Calu3 (cell line): ENCODE measurements at places on chromosomes 3 and 15.

DNA sequence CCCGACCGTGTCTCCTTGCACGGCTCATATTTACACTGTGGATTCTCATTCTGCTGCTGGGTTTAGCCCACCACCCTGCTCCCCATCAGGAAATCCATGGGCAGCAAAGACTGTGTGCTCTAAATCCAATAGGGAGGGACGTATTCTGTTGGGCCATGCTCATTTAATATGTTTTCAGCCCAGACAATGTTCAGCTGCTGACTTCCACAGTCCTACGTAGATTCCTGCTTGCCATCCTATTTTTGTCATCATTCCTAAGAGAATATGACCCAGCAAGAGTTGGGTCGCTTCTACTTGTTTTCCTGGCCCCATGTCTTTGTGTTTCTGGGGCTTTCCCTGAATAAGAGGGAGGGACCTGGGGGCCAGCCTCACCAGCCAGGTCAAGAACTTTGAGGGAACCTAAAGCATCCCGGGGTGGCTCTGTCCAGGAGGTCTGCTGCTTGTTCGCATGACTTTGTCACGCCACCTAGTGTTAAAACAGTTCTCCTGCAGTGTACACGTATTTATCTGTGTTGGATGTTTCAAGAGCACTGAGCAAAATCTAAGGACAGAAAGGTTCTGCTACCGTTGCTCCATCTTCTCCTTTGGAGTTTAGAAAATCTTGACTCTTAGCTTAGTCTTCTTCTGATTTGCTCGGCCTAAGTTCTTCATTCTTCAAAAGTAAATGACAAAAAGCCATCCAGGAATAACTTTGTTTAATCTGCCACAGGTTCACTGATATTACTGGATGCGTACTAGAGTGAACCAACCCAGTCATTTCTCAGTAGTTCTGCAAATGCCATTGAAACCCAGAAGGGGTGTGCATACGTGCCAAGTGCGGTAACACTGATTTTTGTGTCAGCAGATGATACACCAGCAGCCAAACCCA, 79.8 kb upstream of the NR2E3 start:
- peak; percentile 57 for DNase-seq

DNA sequence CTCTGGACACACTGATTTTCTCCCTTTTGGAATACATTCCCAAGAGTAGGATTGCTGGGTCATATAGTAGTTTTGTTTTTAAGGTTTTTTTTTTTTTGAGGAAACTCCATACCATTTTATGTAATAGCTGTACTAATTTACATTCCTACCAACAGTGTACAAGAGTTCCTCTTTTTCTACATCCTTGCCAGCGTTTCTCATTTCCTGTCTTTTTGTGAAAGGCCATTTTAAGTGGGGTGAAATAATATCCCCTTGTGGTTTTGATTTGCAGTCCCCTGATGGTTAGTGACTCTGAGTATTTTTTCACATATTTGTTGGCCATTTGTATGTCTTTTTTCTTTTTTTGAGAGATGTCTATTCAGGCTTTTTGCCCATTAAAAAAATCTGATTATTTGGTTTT, 1205.5 kb downstream of the ROBO1 start:
- DNase-seq, result no peak

GRCh38 chr15:50613600-50613999, 67.1 kb upstream of the USP50 start:
- no peak for DNase-seq

- no peak for DNase-seq
These were observed 183.0 kb upstream of the THBS1 start for GRCh38 chr15:39397883-39398282.

- no peak for DNase-seq
These were observed 34.0 kb downstream of the FGD5 start for GRCh38 chr3:14852717-14853116.

DNA sequence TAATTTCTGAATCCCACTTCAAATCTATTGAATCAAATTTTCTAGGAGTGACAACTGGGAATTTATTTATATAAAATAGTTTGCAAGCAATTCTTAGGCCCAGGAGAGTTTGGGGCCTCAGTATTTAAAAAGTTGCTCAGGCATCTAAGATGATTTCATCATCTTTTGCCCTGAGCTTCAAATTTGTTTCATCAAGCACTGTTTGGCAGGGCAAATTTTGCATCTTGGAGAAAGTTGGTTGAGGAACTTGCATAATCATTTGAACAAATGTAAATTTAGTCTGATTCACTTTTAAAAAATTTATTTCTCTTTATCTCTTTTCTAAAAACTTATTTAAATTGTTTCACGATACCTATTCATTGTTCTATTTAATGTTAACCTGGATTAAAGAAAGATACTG, 702.8 kb downstream of the SI start:
- DNase-seq, result no peak

DNA sequence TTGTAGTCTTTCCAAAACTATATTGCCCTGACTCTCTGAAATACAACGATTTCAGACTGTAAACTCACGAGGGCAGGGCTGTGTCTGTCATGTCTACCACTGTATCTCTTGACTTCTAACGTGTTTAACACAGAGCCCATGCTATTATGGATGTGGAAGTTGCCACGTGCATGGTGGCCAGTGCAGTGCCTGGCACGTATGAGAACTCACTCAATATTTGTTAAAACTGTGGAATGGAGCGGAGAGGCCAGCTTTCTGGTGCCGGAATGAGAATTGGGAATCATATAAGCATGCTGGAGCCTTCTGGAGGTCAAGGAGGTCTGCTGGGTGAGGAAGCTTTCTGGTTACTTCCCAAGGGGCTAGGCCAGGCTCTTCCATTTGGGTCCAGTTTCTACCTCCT, 220.6 kb upstream of the LYSMD4 start:
- DNase-seq, result no peak

DNA sequence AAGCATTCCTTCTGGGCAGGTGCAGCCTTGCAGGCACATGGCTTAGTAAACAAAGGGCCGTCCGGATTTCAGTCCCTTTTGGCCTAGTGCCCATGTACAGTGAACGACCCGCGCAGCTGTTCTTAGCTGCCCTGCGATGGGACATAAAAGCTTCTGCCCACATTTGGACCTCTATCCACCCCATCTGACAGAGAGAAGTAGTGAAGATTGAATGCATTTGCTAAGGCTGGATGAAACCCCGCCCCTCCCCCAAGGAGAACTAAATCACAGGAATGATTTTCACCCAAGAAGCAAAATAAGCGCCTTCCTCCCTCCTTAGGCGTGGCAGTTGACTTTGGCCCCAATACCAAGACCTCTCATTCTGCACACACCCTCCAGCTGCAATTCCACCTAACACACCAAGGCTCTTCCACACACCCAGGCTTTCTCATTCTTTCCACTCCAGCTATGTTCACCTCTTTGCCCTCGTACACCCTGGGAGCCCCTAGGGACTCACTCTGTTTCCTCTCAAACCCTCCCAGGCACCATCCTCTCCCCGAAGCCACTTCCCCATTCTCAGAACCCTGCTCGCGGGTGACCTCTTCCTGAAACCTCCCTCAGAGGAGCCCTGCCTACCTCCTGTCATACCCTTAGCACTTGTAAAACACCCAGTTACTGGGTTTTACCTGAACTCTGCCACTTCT, 14.1 kb upstream of the HRH1 start:
- DNase-seq, result peak; percentile 18

- DNase-seq, result no peak
These were observed 485.7 kb upstream of the ZNF385D start for GRCh38 chr3:22236490-22237270.

DNA sequence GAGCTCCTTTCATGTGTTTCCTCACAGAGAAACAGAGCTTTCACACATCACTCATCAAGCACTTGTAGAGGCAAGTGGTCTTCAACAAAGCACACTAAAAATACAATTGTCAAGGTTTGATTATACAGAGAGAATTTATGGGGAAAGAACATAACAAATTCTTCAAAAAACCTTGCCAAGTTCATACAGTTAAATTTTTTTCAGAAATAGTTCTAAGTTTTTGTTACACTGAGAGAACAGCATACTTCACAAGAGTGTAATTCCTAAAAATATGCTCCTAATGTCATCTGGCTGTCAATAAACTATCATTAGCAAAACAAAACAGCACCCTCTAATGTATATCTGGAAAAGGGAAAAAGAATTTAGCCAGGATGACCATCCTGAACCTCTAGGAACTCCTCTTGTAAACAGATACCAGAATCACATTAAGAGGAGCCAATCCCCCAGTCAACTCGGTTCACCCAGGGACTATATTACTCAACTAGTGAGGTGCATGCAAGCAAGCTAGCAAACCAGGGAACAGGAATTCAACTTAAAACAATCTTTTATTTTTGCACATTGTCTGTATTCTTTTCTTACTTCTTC, 63.3 kb downstream of the RAD18 start:
- DNase-seq, result no peak

DNA sequence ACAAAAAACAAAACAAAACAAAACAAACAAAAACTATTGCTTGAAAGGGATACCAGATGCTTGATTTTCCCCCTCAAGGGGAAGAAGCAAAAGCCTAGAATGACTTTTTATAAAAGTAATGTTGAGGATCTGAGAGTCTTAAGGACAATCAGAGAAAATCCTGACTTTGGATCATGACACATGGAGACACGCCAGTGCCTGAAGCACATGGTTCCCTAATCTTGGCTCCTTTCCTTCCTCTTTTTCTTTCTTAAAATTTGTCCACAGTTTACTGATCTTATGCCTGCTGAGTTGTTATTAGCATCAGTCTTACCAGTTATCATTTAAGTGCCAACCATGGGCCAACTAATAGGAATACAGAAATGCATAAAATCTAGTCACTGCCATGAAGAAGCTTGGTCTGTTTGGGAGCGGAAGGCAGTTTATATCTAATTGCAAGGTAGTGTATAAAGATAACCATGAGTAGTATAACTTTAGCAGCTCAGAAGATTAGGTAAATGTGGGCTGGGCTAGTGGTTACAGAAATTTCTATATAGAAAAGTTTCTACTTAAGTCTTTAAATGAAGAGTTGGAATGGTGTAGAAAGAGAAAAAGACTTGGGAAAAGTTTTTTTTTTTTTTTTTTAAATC, 6.9 kb downstream of the GLCE start:
- DNase-seq, result no peak
